ENCODE measurements at places on chromosomes 2 and 18. TPM values are rescaled to one million over a fixed set of nuclear protein-coding genes. Genes with fewer than 3 reads are reported as not detected.
A peak's percentile ranks its signal among the peaks of the same experiment; 100 is the strongest.

DNA sequence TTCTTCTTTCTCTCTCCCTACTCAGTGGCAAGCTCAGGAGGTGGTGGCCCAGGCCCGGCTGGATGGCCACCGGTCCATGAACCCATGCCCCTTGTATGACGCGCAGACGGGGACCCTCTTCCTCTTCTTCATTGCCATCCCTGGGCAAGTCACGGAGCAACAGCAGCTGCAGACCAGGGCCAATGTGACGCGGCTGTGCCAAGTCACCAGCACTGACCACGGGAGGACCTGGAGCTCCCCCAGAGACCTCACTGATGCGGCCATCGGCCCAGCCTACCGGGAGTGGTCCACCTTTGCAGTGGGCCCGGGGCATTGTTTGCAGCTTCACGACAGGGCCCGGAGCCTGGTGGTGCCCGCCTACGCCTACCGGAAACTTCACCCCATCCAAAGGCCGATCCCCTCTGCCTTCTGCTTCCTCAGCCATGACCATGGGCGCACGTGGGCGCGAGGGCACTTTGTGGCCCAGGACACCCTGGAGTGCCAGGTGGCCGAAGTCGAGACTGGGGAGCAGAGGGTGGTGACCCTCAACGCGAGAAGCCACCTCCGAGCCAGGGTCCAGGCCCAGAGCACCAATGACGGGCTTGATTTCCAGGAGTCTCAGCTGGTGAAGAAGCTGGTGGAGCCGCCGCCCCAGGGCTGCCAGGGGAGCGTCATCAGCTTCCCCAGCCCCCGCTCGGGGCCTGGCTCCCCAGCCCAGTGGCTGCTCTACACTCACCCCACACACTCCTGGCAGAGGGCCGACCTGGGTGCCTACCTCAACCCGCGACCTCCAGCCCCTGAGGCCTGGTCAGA is 1.8 kb downstream of the NEU2 start:
- DNase-seq: no peak

- DNase-seq: no peak
Measured at GRCh38 chr18:32299484-32299883, 109.6 kb downstream of the MEP1B start.

The FEV gene
- total RNA-seq: not detected

- no peak for DNase-seq
Measured at GRCh38 chr2:84931384-84931821, 25.9 kb downstream of the TMSB10 start.

The STPG4 gene
- not detected for total RNA-seq

DNA sequence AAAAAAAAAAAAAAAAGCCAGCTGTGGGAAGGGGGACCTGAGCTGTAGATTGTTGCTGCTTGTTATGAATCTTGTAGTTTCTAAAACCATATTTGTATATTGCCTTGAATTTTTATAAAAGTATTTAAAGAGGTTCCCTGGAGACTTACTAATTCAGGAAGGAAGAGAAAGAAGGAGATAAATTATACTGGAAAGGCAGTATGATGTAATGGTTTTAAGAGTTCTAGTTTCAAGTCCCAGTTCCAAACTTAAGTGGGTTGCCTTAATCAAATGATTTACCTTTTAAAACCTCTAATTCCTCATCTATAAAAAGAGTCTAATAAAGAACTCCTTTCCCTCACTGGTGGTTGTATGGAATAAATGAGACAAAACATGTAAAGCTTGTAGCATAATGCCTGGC is 62.2 kb downstream of the PTRHD1 start:
- DNase-seq: no peak

The SERPINB2 gene
- total RNA-seq: not detected

GRCh38 chr2:189137519-189137918 is 42.0 kb downstream of the COL5A2 start:
- DNase-seq: no peak

- no peak for DNase-seq
Measured at GRCh38 chr18:11494107-11494506, 115.3 kb upstream of the SLC35G4 start.

- DNase-seq: peak; percentile 80
Measured at GRCh38 chr2:45652090-45653031, 886 bp downstream of the PRKCE start.

- DNase-seq: no peak
Measured at GRCh38 chr18:62865498-62865897, 150.2 kb downstream of the PHLPP1 start.

DNA sequence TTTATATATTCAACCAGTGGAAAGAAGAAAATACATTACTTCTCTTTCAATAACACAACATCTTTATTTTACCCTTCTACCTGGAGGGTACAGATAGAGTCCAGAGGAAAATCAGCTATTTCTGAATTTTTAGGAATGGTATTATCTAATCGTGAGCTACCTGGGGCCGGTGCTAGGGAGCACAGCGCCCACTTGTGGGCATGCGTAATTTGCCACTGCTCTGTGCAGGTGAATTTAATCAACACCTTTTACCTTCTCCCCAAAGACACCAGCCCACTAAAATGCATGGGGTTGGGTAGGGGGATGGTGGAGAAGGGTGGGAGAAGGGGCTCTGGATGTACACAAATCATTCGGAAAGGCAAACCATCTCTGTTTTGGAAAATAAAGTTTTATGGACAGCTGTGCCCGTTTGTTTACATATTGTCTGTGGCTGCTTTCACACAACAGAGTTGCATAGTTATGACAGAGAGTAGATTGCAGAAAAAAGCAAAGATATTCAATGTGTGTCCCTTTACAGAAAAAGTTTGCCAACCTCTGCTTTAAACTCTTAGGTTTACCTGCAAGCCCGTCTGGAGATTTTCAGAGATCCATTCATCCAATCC is 51.5 kb upstream of the DCC start:
- DNase-seq: peak; percentile 19

DNA sequence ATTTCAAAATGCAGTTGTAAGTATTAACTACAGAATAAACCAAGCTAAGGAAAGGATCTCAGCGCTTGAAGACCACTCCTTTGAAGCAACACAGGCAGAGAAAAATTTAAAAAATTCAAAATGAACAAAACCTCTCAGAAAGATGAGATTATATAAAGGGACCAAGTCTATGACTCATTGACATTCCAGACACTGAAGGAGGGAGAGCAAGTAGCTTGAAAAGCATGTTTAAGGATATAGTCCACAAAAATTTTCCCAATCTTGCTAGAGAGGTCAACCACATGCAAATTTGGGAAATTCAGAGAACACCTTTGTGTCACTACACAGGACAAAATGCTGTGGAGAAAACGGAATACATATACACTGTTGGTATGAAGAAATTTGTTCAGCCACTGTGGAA is 112.6 kb upstream of the MC4R start:
- DNase-seq: no peak

DNA sequence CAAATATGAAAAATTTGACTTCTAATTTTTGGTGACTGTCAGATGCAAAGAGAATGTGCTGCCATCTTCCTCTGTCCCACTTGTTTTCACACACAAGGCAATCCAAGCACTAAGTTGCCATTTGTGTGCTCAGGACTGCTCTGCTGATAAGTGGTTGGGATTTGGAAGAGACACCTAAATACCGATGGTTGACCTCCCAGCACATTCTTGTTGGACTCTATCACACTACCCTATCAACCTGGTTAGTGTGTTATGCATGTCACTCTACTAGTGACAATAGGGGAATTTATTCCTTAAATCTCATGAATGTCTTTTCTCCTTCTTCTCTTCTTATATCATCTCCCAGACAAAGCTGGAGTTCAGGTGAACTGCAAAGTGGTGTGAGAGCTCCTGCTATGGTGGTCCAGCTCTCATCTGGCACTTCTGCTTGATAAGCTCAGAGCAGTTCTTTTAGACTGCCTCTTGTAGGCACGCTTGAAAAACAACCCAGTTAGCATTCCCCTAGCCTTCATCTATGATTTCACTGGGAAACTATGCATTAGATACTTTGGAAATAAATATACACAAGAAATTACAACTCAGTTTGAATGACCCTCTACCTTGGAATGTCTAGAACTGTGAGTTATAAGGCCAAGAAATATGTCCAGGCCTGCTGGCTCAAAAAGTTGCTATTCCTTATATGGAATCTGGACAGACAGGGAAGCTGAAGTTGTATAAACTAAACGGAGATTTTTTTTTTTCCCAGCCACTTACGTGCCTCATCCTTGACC is 404.8 kb downstream of the MEIS1 start:
- DNase-seq: no peak

- DNase-seq: no peak
Measured at GRCh38 chr2:202030691-202031090, 3.0 kb upstream of the FZD7 start.

DNA sequence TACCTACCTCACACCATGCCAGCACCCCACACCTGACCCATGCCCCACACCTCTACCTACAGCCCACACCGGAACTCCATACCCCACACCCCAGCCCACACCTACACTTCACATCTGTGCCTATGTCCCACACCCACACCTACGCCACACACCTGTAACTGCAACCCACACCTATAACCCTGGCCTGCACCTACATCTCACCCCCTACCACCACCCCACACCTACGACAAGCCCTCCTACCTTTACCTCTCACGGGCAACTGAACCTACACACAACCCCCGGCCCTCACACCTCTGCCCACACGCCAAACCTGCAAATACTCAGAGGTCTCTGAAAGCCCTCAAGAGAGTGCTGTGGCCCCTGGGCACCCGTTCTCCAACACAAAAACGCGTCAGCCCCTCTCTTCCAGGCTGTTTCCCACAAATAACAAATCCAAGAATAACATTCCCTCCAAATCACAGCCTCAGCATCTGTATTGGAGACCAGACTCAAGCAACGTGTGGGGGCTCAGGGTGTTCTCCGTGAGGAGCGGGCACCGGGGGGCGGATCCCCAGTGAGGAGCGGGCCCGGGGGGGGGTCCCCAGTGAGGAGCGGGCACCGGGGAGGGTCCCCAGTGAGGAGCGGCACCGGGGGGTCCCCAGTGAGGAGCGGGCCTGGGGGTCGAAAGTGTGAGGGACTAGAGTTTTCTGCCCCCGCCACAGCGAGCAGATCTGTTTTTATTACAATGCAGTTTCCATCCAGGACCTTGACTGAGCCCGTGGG is 33.4 kb downstream of the SLC66A2 start:
- no peak for DNase-seq

- no peak for DNase-seq
Measured at GRCh38 chr18:76476665-76477561, 18.1 kb downstream of the ZNF516 start.

GRCh38 chr2:158192515-158193443 is 91.1 kb downstream of the UPP2 start:
- no peak for DNase-seq

- no peak for DNase-seq
Measured at GRCh38 chr2:71892896-71893295, 254.8 kb downstream of the CYP26B1 start.

The DSG2 gene
- total RNA-seq: 76.1 TPM

DNA sequence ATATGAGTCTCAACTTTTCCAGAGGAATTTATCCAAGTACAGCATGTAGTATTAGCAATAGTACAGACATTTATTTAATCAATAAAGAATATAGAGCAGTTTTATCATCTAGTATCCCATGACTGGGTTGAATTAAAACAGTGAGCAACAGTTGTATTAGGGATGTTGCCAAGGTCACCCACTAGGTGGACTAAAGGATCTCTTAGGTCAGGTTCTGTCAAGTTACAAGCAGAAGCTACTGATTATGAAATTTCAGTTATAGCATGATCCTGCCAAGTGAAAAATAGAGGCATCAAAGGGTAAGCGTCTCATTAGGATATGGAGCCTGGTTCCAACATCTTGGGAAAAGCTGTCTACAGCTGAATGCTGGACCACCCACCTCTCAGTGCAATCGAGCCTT is 52.1 kb upstream of the LAPTM4A start:
- no peak for DNase-seq

- no peak for DNase-seq
Measured at GRCh38 chr2:174117951-174118930, 130.1 kb downstream of the OLA1 start.

- DNase-seq: no peak
Measured at GRCh38 chr2:100941646-100942240, 60.3 kb upstream of the RPL31 start.

- DNase-seq: peak; percentile 64
Measured at GRCh38 chr18:10841203-10841602, 308.2 kb downstream of the PIEZO2 start.

DNA sequence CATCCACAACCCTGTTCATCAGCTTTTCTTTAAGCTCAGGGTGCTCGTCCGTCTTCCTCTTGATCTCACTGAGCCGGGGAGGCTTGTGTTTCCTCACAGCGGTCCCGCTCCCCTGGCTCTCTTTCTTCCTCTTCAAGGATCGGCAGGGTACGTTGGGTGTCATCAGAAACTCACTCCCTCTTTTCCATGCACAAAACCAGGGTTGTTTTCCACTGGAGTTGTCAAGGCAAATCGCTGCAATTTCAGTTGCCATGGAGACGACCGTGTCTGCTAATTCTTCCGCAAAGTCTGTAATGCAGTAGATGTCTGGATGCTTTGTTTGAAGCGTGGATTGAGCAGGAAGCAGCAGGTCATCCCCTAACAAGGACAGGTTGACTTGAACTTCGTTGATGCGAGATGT is 146.4 kb downstream of the DAW1 start:
- no peak for DNase-seq

DNA sequence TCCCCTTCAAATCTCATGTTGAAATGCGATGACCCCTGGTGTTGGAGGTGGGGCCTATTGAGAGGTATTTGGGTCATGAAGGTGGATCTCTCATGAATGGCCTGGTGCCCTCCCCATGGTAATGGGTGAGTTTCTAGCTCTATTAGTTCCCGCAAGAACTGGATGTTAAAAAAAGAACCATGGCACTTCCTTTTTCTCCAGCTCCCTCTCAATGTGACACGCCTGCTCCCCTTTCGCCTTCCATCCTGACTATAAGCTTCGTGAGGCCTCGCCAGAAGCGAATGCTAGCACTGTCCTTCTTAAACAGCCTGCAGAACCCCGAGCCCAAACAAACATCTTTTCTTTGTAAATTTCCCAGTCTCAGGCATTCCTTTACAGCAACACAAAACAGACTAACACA is 303.2 kb upstream of the REV1 start:
- no peak for DNase-seq

GRCh38 chr2:96528006-96528699 is 8.4 kb upstream of the ARID5A start:
- DNase-seq: peak; percentile 88

- DNase-seq: no peak
Measured at GRCh38 chr2:191679818-191680600, 2.1 kb downstream of the NABP1 start.

DNA sequence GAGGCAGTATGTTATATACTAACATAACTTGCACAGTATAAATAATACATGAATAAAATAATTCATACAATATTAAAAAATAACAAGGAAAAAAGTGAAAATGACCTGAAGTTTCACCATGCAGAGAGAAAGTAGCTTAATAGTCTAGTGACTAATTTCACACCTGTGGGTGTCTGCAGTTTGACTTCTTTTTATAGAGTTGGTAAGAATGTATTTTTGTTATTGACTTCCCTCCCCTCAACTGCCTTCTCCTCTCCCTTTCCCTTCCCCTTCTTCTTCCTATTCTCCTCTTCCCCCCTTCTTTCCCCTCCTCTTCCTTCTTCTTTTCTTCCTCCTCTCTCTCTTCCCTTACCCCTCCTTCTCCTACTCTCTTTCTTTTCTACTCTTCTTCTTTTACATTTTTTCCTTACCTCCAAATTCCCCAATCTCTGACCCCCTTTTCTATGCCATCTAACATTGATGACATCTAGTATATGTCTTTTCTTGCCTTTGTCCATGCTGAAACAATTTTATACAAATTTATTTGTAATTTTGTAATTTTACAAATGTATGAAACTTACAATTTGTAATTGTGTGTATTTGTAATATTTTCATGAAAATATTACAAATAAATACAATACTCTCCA is 3.1 kb downstream of the DNAH6 start:
- DNase-seq: no peak

The ILKAP gene
- total RNA-seq: 30.6 TPM

The RPL37A gene
- total RNA-seq: 1,836 TPM

- DNase-seq: no peak
Measured at GRCh38 chr18:40018266-40018665, 1936.8 kb upstream of the PIK3C3 start.
